ENCODE measurements at places on chromosomes 12 and 14.
A peak's percentile ranks its signal among the peaks of the same experiment; 100 is the strongest.

GRCh38 chr14:61662437-61663311 is 32.6 kb upstream of the HIF1A start:
- DNase-seq: peak; percentile 35

- DNase-seq: no peak
These were observed 77.3 kb upstream of the SLC38A4 start for GRCh38 chr12:46903058-46903457.

DNA sequence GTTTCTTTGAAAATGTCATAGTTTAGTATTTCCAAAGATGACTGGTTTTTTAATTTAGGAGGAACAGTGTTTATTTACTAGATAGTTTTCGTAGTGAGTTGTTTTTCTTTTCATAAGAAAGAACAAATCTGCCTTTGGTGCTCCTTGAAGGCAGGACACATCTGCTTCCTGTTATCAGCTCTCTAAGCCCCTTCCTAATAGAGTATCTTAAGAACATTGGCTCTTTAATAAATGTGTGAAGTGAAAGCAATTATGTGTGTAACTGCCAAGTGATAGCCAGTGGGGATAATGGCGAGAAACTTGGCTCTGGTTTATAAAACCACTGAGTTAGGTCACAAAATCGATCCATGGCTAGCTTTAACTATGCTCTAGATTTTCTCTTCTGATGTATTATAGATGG is 23.5 kb upstream of the PPFIBP1 start:
- no peak for DNase-seq

DNA sequence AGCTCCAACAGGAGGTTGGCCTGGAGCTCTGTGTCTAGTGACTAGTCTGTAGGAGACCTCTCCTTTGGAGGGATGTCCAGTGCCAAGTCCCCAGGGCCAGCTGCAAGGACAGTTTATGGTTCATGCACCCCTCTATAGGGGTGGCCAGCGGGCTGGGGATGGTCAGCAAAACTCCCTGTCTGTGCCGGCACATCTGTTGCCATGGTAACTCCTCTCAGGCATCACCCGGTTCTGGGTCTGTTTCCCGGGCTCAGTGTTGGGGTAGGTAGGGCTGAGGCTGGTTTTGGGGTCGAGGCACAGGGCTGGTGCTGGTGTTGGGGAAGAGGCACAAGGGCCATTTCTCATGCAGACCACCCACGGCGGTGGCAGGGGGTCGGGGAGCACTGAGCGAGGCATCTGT is 196.8 kb downstream of the RBM19 start:
- no peak for DNase-seq

DNA sequence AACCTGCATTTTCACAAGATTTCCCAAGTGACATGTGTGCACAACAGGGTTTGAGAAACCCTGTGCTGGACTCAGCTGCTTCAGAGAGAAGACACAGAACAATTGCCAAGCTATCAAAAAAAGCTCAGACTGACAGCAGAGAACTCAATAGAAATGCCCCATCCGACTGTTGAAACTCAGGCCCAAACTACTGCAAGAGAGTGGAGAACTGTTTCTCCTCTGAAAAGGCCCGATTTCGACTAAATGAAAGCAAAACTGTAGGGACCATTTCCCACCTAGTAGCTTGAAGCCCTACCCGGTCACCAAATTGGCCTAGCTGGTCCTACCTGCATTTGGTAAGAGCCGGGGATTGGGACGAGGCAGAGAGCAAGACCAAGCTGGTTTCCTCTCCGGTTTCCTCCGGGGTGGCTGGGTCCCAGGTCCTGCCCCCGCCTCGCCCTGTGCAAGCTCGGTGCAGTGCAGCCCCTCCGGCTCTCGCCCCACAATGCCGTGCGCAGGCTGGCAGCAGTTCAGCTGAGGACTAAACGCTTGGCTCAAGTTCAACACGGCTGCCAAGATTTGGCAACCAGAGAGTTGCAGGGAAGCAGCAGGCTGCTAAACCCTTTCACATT is 1180.6 kb downstream of the VRK1 start:
- DNase-seq: peak; percentile 56

DNA sequence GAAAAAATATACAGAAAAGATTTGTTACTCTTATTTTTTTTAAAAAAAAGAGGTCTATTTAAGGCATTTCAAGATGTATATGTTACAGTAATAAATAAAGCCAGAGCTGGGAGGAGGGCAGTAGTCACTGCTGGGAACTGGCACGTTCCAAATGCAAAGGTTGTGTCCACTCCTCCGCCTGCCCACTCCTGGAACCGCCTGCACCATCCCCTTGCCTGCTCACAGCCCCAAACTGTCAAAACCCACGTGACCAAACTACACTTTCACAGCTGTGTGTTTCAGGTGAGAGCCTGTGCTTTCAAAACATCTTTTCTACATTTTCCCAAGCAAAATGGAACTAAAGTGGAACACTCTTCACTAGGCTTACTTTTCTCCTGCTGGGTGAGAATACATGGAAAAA is 160.4 kb downstream of the TTC7B start:
- DNase-seq: no peak

- no peak for DNase-seq
These were observed 7.5 kb upstream of the LRP1-AS start for GRCh38 chr12:57154804-57155434.

- DNase-seq: no peak
These were observed 303.0 kb upstream of the RGS6 start for GRCh38 chr14:71629250-71629649.

DNA sequence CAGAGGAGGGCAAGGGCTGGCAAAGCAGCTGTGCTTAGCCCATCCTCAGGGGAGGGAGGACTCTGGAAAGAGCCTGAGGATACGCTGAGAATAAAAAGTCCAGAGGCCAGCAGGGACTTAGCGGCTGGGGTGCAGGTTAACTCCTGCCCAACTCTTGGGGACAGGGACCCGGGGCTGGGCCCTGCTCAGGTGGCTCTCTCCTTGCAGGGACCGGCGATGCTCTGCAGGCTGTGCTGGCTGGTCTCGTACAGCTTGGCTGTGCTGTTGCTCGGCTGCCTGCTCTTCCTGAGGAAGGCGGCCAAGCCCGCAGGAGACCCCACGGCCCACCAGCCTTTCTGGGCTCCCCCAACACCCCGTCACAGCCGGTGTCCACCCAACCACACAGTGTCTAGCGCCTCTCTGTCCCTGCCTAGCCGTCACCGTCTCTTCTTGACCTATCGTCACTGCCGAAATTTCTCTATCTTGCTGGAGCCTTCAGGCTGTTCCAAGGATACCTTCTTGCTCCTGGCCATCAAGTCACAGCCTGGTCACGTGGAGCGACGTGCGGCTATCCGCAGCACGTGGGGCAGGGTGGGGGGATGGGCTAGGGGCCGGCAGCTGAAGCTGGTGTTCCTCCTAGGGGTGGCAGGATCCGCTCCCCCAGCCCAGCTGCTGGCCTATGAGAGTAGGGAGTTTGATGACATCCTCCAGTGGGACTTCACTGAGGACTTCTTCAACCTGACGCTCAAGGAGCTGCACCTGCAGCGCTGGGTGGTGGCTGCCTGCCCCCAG is 2.8 kb downstream of the B3GNT4 start:
- DNase-seq: no peak

DNA sequence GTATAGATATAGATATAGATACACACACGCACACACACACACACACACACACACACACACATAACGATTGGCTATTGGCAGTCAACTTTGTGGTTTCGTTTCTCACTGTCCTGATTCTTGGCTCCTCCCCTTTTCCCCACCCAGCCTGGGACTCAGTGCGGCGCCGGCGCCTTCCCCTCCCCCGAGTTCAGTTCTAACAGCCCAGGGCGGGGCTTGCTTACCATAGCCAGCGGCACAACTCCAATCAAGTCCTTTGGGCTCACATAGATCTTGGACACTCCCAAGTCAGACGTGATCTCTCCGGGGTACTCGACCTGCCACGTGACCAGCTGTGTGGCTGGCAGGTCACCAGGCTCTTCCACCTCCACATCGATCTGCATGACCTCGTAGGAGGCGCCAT is 484.1 kb downstream of the GLT1D1 start:
- no peak for DNase-seq

- DNase-seq: no peak
These were observed at the start of gene AKT1 for GRCh38 chr14:104794993-104795780. AKT1 (minus strand) TSS chr14:104795748; CDS start chr14:104792643, 3,105 bp downstream.

GRCh38 chr12:76020731-76021672 is 10.6 kb downstream of the PHLDA1 start:
- peak; percentile 34 for DNase-seq

- no peak for DNase-seq
These were observed 427.2 kb downstream of the TRHDE start for GRCh38 chr12:72699362-72699761.

- no peak for DNase-seq
These were observed 34.6 kb downstream of the FZD10 start for GRCh38 chr12:130196827-130197226.

DNA sequence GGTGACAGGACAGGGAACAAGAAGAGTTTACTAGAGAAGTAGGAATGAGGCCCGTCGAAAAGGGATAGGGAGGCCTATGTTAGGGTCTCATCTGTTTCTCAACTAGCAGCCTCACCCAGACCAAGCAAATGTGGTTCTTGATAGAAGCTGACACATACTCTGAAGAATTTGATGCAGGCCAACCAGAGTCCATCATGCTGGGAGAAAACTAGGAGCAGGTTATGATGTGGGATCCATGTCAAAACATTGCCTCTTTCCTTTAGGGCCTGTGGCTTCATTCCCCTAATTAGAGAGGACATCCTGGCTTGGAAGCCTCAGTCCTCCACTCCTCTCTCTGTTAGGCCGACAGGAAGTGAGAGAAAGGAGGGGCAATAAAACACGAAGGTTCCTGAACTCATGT is 122.8 kb downstream of the NTF3 start:
- DNase-seq: no peak

DNA sequence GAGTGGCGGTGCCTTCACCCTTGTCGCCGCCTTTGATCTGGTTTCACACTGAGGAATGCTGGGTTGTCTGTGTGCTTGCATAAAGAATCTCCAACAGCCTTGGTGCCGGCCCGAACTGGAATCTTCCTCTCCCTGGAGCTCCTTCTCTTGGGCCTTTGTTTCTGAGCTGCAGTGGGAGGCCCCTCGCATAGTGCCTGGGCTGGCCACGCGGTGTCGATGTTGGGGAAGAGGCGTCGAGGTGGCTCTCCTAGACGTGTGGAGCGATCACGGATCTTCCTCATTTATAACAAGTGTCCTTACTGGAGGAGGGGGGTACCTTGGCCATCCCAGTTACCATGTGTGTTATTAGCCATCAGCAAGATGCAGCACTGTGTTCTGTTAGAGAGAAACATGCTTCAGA is 60.6 kb downstream of the ADGRD1 start:
- no peak for DNase-seq

- no peak for DNase-seq
These were observed 430.9 kb downstream of the ATP23 start for GRCh38 chr12:58372298-58372697.

DNA sequence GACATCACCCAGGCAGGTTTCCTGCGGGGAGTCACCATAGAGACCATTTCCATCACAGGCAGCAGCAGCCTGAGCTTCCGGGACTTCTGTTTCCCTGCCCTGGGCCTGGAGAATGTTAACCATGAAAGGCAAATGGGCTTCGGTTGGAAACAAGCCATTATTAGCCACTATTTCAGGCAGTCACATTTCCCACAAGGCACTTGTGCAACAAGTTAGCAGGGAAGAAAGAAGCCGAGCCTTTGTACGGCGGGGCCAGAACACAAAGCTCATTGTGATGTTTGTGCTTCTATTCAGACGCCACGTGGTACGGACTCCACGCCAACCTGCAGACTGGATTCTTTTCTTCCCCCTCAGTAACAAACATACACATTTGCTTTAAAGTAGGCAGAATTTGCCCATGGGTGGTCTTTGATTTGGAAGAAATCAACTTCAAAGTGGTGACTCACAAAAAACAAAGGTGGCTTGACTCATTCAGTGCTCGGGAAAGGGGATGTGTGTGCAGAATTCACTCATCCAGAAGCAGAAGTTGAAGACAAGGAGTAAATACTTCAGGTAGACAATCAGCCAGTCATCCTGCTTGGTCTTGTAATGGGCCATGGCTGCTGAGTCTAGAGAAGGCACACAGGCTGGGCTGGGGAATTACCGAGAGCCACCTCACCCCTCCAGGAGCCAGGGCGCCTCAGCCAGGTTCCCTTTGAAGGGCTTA is 154.2 kb upstream of the PRMT8 start:
- DNase-seq: no peak

DNA sequence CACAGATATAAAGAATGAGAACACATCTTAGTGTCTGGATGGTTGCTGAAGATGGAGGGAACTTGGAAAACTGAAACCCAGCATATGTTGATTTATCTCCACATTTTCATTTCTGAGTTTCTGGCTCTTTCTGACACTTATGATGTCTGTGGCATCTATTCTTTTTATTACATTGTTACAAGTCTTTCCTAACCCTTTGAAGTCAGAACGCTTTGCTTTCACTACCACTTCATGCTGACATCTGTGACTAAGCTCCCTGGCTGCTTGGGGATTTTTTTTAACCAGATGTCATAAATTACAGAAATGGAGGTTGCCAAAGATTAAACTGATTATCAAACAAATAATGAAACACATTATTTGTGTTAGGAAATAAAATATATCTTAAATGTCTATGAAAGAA is 188.7 kb downstream of the KITLG start:
- no peak for DNase-seq

GRCh38 chr12:47755655-47756562 is 2.8 kb downstream of the RAPGEF3 start:
- no peak for DNase-seq

DNA sequence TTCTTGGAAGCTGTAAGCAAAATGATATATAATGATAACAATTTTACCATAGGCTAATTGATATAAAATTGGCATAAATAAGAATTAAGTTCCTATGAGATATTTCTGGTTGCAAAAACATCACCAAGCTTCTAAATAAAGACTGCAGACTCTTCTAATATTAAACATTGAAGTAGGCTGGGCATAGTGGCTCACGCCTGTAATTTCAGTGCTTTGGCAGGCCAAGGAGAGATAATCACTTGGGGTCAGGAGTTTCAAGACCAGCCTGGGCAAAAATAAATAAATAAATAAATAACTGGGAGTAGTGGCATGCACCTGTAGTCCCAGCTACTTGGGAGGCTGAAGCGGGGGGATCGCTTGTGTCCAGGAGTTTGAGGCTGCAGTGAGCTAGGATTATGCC is 71.8 kb downstream of the NPAS3 start:
- no peak for DNase-seq

DNA sequence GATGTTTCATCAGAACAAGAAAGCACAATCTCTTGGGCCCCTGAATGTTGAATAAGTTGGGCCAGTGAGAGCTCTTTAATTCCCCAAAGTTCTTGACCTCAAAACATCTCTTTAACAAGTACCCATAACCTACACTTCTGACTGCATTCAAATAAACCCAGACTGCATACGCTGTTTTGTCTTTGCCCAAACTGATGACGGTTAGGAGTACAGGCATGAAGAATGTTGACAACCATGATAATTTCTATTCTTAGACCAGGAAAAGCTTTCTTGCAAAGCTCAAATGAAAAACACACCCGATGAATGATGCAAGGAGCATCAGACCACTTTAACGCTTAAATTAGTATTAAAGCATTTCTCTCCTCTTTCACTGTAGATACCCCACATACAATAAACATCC is 11.7 kb upstream of the RAB3IP start:
- no peak for DNase-seq

GRCh38 chr12:42426746-42427145 is 100.8 kb downstream of the PPHLN1 start:
- no peak for DNase-seq
